Right hindlimb (tissue), 1 donor: ENCODE measurements at places on chromosomes 12 and 14.
A peak's percentile ranks its signal among the peaks of the same experiment; 100 is the strongest.

DNA sequence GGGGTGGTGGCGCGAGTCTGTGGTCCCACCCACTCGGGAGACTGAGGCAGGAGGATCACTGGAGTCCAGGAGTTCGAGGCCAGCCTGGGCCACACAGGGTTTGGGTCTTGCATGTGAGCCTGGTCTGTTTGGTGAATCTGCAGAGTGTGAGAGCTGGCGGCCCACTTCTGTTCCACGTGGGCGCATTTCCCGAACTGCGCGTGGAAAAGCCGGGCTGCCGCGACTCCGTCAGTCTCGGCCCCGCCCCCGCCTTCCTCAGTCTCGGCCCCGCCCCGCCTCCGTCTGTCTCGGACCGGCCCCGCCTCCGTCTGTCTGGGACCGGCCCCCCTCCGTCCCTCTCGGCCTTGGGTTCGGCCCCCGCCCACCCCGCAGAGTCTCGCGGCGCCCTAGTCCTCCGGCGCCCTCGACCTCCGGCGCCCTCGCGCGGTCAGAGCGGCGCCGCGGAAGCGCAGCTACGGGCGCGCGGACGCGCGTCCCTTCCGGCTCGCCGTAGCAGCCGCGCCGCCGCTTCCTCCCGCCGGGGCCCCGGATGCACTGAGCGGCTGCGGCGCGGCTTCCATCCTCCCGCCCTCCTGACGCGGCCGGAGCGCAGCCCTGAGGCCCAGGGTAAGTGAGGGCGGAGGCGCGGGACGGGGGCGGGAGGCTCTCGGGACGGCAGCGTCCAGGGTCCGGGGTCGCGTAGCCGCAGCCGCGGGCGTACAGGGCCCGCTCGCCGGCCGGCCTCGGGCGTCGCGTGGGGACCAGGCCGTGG, at the start of gene EP400:
EP400 (plus strand) TSS at position 512 of the 751 bp plus-strand sequence. CDS start 10,678 bp downstream, outside the sequence.
- DNase-seq: peak; percentile 97

- DNase-seq: no peak
Measured at GRCh38 chr12:31658471-31659086, 909 bp upstream of the ETFBKMT start.

DNA sequence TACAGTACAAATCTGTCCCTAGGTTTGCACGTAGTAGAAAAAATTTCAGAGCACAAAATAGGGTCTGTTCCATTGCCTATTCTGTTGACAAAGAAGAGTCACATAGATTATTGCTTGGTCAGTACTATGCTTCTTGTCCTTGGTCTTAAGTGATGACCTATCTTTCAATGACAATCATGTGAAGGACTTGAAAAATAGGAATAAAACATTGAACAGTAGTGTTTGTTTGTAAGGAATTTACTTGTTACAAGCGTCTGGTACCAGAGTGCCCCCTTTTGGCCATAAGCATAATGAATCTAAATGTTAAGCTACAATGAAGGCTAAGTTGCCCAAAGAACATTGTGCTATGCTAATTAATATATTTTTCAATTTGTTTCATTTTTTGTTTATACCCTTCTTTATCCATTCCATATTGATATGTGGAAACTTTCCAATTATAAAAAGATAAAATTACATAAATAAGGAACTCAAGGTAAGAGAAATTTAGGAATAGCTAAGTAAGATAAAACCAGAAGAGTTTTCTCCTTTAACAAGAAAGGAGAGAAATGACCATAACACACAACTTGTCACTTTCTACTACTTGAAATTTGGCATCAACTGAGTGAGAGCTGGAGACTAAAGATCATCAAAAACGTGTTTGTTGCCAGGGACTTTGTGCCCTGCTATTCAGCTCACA, 204.7 kb downstream of the EPS8 start:
- no peak for DNase-seq

DNA sequence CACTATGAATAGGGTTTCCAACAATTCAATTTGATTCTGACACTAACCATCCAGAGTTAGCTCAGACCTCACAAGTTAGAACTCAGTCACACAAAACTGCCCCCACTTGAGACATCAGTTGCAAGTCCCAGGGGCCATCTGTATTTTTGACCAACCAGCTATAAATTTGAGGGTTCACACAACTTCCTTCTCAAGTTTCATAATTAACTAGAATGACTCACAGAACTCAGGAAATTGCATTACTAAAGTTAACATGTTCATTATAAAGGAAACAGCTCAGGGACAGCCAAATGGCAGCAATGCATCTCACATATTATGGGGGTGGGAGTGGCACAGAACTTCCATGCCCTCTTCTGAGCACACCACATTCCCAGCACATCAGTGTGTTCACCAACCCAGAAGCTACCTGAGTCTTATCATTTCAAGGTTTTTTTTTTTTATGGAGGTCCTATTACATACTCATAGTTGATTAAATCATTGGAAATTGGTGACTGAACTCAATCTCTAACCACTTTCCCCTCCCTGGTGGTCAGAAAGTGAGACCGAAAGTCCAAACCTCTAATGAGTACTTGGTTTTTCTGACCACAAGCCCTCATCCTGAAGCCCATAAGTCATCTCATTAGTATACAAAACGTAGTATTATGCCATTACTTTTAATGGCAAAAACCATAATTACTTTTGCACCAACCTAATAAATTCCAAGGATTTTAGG, 1721.5 kb upstream of the SEL1L start:
- no peak for DNase-seq

DNA sequence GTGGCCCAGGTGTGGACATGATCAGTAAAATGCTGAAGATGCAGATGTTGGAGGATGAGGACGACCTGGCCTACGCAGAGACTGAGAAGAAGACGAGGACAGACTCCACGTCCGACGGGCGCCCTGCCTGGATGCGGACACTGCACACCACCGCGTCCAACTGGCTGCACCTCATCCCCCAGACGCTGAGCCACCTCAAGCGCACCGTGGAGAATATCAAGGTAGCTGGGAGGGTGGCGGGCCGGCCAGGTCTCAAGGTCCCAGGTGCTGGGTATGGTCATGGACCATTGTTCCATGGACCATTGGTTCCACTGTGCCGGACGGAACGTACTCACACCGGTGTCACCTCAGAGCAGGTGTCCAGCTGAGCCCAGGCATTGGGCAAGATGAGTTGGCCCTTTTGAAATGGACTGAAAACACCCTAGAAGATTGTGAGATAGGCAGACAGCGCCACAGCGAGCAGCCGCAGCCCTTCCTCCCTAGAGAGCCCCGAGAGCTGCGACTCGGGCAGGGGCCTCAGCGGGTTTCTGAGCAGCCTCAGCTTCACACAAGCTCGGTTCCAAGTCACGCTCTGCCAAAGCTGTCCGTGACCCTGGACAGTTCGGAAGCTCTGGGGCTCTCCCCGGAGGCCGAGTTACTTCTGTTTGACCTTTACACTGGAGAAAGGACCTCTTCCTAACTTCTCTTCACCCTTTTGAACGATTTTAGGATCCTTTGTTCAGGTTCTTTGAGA, 38.9 kb downstream of the HSP90AA1 start:
- DNase-seq: no peak

DNA sequence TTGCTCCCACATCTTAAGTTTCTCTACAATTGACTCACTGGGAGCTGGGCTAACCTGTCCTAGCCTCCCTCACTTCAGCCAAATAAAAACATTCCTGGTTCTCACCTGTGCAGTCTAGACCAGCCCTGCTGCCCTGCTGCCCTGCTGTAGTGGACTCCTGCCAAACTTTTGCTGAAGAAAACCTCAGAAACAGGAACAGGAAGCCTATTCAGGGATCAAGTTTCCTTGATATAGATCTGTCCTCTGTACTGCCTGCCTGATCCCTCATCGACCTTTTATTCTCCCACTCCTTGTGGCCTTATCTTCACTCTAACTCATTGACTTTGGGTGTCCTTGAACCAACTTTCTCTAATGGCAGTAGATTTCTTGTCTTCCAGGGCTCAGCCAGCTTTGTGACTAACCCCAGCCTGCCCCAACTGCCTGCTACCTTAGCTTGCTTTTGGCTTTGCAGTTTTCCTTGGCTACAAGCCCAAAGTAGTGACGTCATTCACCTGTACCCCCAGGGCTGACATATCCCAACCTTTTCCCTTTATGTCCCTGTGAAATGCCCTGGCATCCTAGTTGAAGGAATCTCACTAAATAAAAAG, 234.8 kb downstream of the DUSP6 start:
- DNase-seq: no peak

DNA sequence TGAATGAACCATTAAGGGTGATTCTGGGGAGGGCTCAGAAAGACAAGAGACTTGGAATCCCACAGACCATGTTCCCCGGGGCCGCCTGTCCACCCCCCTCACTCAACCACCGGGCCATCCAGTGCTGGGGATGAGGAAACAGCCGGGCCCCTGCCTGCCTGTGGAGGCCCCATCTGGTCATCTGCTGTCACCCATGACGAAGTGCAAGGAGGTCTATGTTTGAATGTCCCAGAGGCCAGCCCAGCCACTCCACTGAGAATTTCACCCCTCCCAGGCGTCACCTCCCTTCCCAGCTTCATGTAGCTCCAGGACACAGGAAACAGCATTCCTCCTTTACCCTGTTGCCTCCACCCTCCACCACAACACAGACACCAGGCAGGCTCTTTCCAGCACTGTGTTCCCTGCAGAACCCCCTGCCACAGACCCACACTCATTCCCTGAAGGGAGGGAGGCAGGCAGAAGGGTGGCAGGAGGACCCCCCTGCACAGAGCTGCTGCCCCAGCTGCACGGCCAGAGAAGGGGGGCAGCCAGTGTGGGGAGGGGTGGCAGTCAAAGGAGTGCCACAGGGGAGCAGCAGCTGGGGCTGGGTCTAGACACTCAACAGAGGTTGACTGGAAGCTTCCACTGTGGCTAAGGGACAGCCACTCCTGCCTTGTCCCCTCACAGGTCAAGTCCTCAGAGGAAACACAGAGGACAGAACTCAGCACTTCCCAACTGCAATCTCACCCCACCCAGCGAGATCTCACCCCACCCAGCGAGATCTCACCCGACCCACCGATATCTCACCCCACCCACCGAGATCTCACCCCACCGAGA, 50.3 kb upstream of the PPP2R5C start:
- DNase-seq: no peak

DNA sequence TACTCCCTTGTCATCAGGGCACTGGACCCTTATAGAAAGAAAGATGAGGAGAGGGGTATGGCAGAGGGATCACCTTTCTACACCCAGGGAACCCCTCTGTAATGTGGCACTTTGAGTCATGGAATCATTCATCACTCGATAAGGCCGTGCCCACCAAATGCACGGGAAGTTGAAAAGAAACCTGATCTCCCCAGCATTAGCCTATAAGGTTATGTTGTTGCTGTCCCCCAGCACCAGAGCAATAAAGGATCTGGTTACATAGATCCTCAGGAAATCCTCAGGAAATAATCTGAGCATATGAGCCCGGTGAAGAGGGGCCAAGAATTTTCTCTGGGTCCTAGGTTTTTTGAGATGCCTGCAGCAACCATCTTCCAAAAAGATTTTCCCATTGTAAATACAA, 148.8 kb upstream of the CRY1 start:
- DNase-seq: no peak

- DNase-seq: no peak
Measured at GRCh38 chr14:105255021-105255507, 6.7 kb downstream of the BTBD6 start.

DNA sequence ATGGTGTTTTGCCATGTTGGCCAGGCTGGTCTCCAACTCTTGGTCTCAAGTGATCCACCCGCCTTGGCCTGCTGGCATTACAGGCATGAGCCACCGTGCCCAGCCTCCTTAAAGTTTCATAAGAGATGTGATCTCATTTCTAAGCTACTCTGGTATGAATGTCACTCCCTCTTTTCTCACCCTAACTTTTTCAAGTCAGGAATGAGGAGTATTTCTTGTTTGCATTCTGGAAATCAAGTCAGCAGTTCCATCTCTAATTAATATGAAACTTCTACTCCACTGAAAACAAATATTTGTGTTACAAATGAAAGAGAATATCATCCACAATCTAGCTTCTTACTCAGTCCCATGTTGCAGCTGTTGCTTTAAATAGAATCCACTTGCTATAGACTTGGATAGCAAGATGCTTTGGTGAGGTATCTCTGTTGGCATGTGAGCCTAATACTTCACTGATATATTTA, 61.3 kb downstream of the ARF6 start:
- no peak for DNase-seq

DNA sequence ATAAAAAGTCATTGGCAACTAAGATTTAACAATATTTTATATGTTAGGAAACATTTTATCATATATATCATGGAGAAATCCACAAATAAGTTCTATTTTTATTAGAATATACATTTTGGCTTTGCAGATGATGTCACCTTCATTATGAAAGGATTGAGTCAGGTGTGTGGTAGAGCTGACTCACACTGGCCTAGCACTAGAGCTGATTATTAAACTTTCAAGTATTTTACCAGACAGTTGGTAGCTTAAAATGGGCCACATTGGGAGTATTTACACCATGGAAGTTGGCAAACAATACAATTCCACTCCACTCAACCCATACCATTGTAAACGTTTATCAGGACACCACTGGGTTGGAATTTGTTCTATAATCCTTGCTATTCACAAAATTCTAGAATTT, 1036.6 kb downstream of the TRHDE start:
- no peak for DNase-seq

GRCh38 chr14:26403760-26404159, 194.1 kb downstream of the NOVA1 start:
- no peak for DNase-seq

DNA sequence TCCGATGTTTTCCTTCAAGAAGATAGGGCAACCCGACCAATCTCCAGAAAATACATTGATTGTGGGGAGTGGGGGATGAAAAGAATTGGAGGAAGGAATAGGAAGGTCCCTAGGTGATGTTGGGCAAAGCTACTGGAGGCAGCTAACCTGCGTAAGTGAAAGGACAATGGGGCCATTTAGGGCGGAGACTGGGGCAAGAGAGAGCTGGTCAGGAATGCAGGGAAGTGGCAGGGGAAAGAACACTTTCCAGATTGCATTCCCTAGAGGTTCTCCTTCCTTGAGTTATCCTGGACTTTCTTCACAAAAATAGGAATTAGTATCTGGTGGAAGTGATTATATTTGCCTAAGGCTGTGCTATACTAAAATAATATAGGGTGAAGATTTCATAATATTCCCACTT, 151.8 kb upstream of the HMGA2 start:
- DNase-seq: no peak

- peak; percentile 17 for DNase-seq
Measured at GRCh38 chr12:93442411-93443340, 929 bp upstream of the UBE2N start.

DNA sequence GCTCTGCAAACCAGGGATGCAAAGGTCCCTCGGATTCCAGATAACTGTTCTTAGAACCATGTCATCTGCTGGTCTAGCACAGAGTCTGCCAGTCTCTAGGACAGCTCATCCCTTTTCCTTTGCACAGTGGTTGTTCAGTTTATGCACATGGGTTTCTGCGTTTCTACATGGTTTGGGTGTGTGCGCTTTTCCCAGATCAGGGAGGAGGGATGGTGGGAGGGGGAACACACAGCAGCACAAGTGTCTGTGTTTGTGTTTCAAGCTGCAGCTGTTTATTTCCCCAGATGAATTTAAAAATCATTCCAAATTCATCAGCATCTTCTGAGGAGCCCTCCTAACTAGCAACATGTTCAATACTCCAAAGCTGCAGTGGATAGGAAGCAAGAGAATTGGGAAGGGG, 45.4 kb downstream of the ANO2 start:
- no peak for DNase-seq

GRCh38 chr12:3976351-3976938, 103.2 kb upstream of the PARP11 start:
- no peak for DNase-seq

- DNase-seq: no peak
Measured at GRCh38 chr14:84432676-84433075, 1097.3 kb upstream of the FLRT2 start.
